CD4-positive, alpha-beta T cell treated with Interleukin-12 subunit alpha and Interleukin-12 subunit beta, for 1 hour (primary cell): ENCODE measurements at places on chromosomes 3 and 15.

- DNase-seq, result no peak
Measured at GRCh38 chr3:75737831-75738493, 47.4 kb downstream of the ZNF717 start.

- DNase-seq, result no peak
Measured at GRCh38 chr15:51318382-51319150, 19.8 kb downstream of the CYP19A1 start.

DNA sequence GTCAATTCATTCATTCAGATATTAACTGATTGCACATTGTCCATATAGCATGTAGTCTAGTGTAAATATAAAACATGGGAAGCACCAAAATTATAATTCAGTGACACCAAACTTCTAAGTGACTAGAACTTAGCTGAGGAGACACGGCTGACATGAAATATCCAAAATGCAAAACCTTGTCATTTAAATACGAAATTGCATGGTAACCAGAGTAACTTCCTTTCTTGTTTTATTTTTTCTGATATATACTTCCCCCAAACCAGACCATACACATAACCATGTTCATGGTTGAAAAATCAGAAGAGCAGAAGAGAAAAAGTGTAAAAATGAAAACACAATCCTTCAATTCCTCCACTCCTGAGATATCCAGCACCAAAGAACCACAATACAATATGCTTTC, 38.0 kb downstream of the CBLB start:
- DNase-seq, result no peak

DNA sequence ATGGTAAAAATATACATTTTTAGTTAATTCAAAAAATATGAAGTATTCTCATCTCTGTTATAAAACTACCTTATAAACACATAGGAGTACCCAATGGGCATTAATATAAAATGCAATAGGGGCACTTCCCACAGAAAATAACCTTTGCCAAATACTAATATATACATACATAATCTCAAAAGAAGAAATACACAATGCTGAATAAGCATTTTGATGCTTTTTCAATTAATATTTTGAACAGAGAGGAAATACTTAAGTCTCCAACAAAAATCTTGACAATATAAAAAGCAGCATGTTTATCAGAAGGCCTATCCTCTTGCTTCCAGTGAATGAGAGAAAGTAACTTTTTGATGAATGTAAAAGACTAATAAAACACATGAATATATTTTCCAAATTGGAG, 110.7 kb downstream of the ROBO1 start:
- no peak for DNase-seq

DNA sequence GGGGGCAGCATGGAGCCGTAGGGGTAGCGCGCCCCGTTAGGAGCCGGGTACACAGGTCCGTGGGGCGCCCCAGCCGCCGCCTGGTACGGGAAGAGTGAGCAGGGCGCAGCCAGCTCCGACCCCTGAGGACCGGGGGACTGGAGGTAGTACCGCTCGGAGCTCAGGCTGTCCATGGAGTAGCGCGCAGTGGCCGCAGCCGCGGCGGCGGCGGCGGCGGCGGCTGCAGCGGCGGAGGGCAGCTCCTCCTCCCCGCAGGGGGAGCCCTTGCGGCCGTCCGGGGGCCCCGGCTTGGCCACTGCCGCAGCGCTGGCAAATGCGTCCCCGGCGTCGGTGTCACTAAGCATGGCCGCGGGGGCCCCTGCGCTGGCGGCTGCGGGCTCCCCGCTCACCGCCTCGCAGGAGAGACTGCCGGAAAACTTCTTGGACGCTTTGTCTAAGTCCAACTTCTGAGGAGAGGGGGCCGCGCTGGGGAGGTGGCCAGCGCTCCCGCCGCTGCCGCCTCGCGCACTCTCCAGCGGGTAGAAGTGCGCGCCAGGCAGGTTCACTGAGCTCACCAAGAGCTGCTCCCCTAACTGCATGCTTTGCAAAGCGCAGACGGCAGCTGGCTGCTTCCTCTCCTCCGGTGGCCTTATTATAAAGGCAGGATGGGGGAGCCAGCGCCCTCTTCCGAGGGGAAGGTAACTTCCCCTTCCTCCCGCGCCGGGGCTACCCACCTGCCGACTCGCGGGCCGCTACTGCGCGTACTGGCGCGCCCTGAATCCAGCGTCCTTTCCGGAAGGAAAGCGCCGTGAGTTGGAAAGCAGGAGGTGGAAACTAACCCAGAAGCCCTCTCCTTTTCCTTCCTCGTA, at the start of gene EOMES:
TSS of gene EOMES (minus strand) at position 607 of the 848 bp plus-strand sequence. CDS start at position 578, 29 bp downstream.
- DNase-seq, result peak; percentile 82

DNA sequence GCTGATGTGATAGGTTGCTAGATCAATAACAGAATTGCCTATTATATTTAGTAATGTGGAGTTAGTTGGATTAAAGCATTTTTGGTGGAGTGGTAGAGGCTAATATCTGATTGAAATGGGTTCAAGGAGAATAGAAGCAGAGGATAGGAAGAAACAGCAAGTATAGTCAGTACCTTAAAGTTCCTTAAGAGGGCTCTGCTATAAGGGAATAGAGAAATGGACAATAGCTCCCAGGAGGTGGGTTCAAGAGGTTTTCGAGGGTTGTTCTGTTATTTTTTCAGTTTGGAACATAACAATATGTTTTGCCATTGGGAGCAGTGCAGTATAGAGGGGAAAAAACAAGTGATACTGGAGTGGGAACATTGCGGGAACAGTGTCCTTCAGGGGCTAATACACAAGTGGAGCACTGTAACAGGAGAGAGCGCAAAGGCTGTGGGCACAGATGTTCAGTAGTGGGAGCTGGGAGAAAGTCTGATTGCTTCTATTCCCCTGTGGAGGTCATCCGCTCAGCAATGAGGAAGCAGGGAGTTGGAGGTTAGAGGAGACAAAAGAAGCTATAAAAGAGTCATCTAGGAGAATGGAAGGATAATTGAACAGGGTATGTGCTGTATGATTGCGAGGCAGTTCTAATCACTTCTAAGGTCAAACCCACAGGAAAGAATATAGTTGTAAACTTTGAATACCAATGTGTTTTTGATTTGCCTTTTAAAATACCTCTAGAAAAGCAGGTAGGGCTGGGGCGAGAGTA, 3.3 kb downstream of the MRPS11 start:
- no peak for DNase-seq

- no peak for DNase-seq
Measured at GRCh38 chr3:87228316-87228715, 1.2 kb downstream of the CHMP2B start.
